ENCODE measurements at places on chromosomes 2 and 18.

DNA sequence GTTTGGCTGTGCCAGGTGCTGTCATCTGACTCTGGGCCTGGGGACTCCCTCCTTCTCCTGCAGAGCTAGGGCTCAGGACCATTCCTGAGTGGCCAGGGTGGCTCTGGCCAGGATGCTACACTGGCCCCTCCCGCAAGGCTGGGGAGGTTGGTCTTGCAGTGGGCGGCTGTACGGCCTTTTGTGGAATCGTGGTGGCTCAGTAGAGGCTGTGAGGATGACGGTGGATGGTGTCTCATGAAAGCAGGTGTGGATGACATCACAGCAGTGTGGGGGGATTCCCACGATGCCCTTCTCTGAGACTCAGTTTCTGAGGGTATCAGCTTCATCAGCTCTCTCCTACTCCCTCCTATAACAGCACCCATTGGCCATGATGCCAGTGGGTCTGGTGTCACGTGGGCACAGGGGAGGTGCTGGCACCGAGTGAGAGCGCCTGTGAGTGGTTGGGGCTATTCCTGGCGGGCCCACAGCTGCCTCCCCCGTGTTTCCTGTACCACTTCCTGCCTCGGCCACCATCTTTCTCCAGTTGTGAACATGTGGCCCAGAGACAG, 144.2 kb upstream of the HDAC4 start:
- DNase-seq, result no peak

GRCh38 chr2:44342854-44343253, 18.4 kb downstream of the PREPL start:
- no peak for DNase-seq

- DNase-seq, result no peak
Measured at GRCh38 chr2:9002637-9003365, 683 bp downstream of the MBOAT2 start.

DNA sequence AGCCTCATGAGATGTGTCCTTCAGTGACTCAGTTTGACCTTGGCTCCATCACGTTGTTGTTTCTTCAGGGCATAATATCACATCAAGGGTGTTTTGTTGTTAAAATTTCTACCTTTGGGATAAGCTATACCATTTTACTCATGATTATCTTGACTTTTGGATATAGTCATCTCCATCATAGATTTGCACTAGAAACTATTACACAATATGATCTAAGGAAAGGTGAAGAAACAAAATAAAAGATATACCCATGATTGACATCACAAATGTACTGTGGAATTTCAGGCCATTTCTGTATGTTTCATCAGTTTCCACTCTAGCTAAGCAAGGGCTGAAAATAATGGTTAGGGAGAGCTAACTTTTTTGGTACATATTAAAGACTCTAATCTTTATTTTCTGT, 24.7 kb upstream of the FAM171B start:
- DNase-seq, result no peak

GRCh38 chr2:88601286-88601685, 26.0 kb downstream of the EIF2AK3 start:
- no peak for DNase-seq
